ENCODE measurements at places on chromosomes 2 and 18. TPM values are rescaled to one million over a fixed set of nuclear protein-coding genes. Genes with fewer than 3 reads are reported as not detected.

LOXHD1 gene
- total RNA-seq: 2.7 TPM

ORMDL1 gene
- total RNA-seq: 92.0 TPM

MPP4 gene
- 1.8 TPM for total RNA-seq

KCNIP3 gene
- total RNA-seq: 2.6 TPM

SCYGR2 gene
- total RNA-seq: not detected

SULT1C2 gene
- not detected for total RNA-seq

LIPG gene
- 0.35 TPM for total RNA-seq

CRYGD gene
- not detected for total RNA-seq

AGXT gene
- total RNA-seq: 4.5 TPM

REEP1 gene
- total RNA-seq: 3.9 TPM

GALNT5 gene
- 0.70 TPM for total RNA-seq

GRCh38 chr18:76319366-76319765 lies 175.7 kb downstream of the ZNF516 start:
- H3K36me3 ChIP-seq: no peaks in the 10 kb centered on the region
- H3K27me3 ChIP-seq: no peaks in the 10 kb centered on the region
- H3K4me1 ChIP-seq: no peaks in the 10 kb centered on the region
- DNase-seq: no peak
- no peak overlapping the region for H3K4me3 ChIP-seq
- no peak overlapping the region for H3K27ac ChIP-seq

- DNase-seq: no peak
- no peak overlapping the region for H3K4me3 ChIP-seq
- no peaks in the 10 kb centered on the region for H3K27me3 ChIP-seq
- H3K4me1 ChIP-seq: no peaks in the 10 kb centered on the region
These were observed 245.1 kb downstream of the LRRTM1 start for GRCh38 chr2:80059447-80059846.

DNA sequence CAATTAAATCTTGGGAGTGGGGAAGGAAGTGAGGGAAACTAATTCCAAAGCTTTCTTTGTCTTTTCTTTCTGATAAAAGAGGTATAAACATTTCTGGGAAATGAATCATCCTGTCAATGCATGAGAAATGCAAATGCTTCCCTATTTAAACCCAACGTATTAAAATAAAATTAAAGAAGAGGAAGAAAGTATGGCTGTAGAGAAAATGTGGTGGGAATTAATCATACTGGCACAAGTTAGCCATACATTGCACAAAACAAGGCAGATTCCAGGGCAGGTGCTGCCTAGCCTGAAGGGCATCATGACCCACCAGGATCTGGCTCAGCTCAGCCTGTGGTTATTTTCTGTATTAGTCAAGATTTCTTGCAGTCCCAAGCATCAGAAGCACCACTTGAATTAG lies 338.0 kb downstream of the NYAP2 start:
- no peak overlapping the region for H3K4me3 ChIP-seq
- no peak overlapping the region for H3K27ac ChIP-seq
- no peaks in the 10 kb centered on the region for H3K36me3 ChIP-seq
- no peaks in the 10 kb centered on the region for H3K4me1 ChIP-seq
- no peaks in the 10 kb centered on the region for H3K27me3 ChIP-seq

DNA sequence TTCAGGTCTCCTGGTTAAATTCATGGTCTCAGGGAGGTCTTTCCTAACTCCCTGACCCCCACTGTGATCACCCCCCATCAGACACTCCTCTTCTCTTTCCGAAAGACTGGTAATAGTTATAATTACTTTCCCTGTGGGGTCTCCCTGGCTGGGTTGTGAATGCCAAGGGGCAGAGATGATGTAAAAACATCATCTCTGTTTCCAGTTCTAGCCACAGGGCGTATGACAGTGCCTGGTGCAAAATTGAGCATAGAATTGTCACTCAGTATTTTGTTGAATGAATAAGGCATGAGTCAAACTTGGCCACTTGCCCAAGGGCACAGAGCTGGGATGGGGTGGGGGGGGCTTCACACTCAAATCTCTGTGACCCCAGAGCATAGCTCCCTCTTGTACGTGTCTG lies 65.2 kb downstream of the LTBP1 start:
- no peaks in the 10 kb centered on the region for H3K4me1 ChIP-seq
- no peak overlapping the region for H3K27ac ChIP-seq
- DNase-seq: no peak
- no peak overlapping the region for H3K4me3 ChIP-seq
- H3K27me3 ChIP-seq: no peaks in the 10 kb centered on the region

- DNase-seq: no peak
- H3K4me1 ChIP-seq: no peaks in the 10 kb centered on the region
- H3K27me3 ChIP-seq: no peaks in the 10 kb centered on the region
These were observed 166.5 kb upstream of the SPOPL start for GRCh38 chr2:138335036-138335435.

GRCh38 chr2:177730792-177731191 lies 338.2 kb downstream of the AGPS start:
- H3K4me3 ChIP-seq: no peak overlapping the region
- H3K27me3 ChIP-seq: no peaks in the 10 kb centered on the region
- no peaks in the 10 kb centered on the region for H3K4me1 ChIP-seq
- H3K36me3 ChIP-seq: no peaks in the 10 kb centered on the region
- no peak overlapping the region for H3K27ac ChIP-seq

DNA sequence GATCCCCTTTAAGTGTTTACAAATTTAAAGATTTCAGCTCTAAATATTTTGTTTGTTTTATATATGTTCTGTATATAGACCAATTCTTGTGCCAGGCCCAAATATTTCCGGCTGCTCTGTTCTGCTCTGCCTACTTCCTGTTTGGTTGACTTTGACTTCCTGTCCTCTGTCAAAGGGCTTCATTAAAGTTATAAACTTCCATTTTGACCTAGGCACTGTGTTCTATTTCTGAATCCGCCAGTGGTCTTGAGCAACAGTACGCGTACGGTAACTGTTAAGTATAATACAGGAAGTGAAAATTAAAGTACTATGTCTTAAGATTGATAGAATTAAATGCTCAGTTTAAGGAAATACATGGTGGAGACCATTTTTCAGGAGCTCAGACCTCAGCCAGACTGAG lies 13.5 kb upstream of the REL start:
- no peak overlapping the region for H3K4me3 ChIP-seq
- H3K36me3 ChIP-seq: no peaks in the 10 kb centered on the region
- peaks cover 5% of the 10 kb centered on the region for H3K4me1 ChIP-seq
- H3K27me3 ChIP-seq: no peaks in the 10 kb centered on the region

- H3K4me1 ChIP-seq: no peaks in the 10 kb centered on the region
- DNase-seq: peak; percentile 42
- H3K27me3 ChIP-seq: no peaks in the 10 kb centered on the region
- no peak overlapping the region for H3K27ac ChIP-seq
- H3K36me3 ChIP-seq: no peaks in the 10 kb centered on the region
These were observed 185.4 kb downstream of the TFCP2L1 start for GRCh38 chr2:121099329-121100290.

DNA sequence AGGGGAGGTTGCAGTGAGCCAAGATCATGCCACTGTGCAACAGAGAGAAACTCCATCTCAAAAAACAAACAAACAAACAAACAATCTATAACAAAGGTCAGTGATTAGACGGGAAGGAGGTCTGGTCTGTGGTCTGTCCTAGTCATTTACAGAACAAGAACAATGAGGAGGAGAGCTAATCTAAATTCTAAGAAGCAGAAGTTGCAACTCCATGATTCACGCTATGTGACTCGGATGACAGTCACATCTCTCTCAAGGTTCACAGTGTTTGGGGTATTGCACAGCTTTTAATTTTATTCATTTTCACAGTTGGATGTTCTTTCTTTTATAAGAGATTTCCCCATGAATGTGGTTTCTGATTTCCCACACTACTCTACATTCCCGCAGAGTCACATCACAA lies 218.7 kb upstream of the PIEZO2 start:
- no peaks in the 10 kb centered on the region for H3K36me3 ChIP-seq
- no peak overlapping the region for H3K27ac ChIP-seq
- DNase-seq: no peak
- no peaks in the 10 kb centered on the region for H3K4me1 ChIP-seq
- H3K27me3 ChIP-seq: no peaks in the 10 kb centered on the region
- no peak overlapping the region for H3K4me3 ChIP-seq

- H3K27ac ChIP-seq: no peak overlapping the region
- no peak overlapping the region for H3K4me3 ChIP-seq
- peaks cover 11% of the 10 kb centered on the region for H3K27me3 ChIP-seq
- DNase-seq: no peak
- H3K4me1 ChIP-seq: no peaks in the 10 kb centered on the region
These were observed 7.8 kb upstream of the POMC start for GRCh38 chr2:25176138-25176537.

GRCh38 chr2:15189216-15189615 lies 371.9 kb downstream of the NBAS start:
- H3K27me3 ChIP-seq: no peaks in the 10 kb centered on the region
- no peaks in the 10 kb centered on the region for H3K4me1 ChIP-seq
- no peak for DNase-seq
- H3K4me3 ChIP-seq: no peak overlapping the region
- no peak overlapping the region for H3K27ac ChIP-seq

DNA sequence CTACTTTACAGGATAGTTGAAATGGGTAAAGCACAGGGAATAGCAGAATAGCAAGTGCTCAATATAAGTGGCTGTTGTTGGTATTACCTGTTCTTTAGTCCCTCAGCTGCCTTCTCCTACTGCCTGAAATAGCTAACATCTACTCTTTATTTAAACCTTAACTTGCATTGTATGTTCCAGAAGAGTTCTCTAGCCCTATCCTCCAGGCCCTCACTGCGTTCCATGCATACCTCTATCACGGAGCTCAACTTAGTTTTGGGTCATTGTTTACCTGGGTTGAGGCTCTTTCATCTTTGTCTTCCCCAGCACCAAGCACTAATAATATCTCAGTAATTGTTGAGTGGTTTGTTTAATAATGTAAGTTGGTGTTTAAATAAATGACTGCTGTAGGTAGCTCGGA lies 242.2 kb upstream of the FANCL start:
- no peak overlapping the region for H3K27ac ChIP-seq
- H3K4me3 ChIP-seq: no peak overlapping the region
- H3K4me1 ChIP-seq: no peaks in the 10 kb centered on the region

- H3K27me3 ChIP-seq: no peaks in the 10 kb centered on the region
- no peaks in the 10 kb centered on the region for H3K36me3 ChIP-seq
- no peak overlapping the region for H3K27ac ChIP-seq
- H3K4me1 ChIP-seq: no peaks in the 10 kb centered on the region
These were observed 54.6 kb upstream of the RASGRP3 start for GRCh38 chr2:33421820-33422219.

DNA sequence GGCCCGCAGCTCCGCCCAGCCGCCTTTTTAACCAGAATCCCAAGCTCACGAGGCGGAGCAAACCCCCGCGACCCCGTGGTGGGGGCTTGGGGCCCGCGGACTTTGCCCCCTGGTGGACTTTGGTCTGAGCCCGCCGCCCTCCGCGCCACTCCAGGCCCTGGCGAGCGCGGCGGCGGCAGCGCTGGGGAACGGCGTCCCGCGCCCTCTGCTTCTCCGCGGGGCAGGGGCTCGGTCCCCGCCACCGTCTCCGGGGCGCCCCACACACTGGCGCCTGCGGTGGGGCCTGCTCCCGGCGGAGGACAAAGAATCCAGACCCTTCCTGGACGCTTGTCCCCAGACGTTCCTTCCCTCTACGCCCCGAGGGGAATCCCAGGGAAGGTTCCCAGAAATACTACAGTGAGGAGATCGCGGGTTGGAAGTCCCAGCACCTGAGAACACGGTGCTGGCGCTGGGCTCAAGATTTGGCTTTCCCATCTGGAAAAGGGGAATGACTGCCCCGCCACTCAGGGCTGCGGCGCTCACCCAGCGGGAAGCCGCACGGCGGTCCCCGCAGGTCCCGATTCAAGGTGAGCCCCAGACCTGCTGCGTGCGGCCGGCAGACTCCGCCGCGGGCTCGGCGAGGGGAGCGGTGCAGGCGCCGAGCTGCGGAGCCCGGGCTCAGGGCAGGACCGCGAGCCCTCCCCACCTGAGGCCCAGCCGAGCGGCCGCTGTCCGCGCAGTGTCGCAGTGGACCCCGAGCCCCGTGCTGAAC lies at the start of gene HAAO:
TSS of gene HAAO (minus strand) at position 1 of the 751 bp plus-strand sequence. CDS start 47 bp downstream, outside the sequence.
- H3K4me1 ChIP-seq: peaks cover 4% of the 10 kb centered on the region
- peak; percentile 86 for DNase-seq
- H3K27me3 ChIP-seq: peaks cover 7% of the 10 kb centered on the region
- H3K27ac ChIP-seq: peak within 1 kb of the TSS; percentile 62

DNA sequence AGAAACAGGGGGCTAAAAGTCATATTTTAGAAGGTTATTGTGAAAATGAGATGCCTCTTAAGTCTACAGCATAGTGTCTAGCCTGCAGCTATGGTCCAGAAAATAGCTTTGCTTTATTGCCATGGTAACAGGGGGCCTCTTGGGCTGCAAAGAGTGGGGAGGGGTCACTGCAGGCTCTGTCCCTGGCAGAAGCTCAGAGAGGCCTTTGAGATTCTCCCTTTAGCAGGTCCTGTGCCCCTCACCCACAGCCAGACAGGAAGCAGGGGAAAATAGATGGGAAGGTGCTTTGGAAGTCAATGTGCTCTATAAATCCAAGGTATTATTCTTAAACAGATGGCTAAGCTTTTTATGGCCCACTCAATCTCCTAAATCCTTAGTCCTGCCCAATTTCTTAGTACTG lies 1021.3 kb upstream of the GYPC start:
- H3K36me3 ChIP-seq: no peaks in the 10 kb centered on the region
- H3K27me3 ChIP-seq: no peaks in the 10 kb centered on the region
- DNase-seq: no peak
- H3K27ac ChIP-seq: no peak overlapping the region

DNA sequence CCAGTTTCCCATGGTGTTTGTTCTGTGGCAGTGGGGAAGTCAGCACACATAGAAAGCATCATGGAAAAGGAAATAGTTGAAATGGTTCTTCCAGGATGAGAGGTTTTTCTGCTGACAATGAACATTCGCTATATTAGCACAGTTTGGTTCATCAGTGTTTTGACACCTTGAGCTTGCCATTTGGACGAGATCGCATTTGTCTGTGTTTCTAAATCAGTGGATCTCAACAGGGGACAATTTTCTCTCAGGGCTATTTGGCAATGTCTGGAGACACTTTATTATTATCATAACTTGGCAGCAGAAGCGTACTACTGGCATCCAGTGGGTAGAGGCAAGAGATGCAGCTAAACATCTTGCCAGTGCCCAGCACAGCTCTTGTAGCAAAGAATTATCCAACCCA lies 74.6 kb downstream of the CD8B2 start:
- H3K36me3 ChIP-seq: no peaks in the 10 kb centered on the region
- no peak for DNase-seq
- H3K27me3 ChIP-seq: peaks cover 6% of the 10 kb centered on the region
- H3K4me3 ChIP-seq: no peak overlapping the region
- H3K4me1 ChIP-seq: peaks cover 5% of the 10 kb centered on the region

- peak overlapping the region; percentile 99 for H3K27ac ChIP-seq
- H3K36me3 ChIP-seq: no peaks in the 10 kb centered on the region
- H3K27me3 ChIP-seq: no peaks in the 10 kb centered on the region
- DNase-seq: no peak
- H3K4me3 ChIP-seq: peak overlapping the region; percentile 85
These were observed 463 bp downstream of the SMC6 start for GRCh38 chr2:17752892-17753802.

DNA sequence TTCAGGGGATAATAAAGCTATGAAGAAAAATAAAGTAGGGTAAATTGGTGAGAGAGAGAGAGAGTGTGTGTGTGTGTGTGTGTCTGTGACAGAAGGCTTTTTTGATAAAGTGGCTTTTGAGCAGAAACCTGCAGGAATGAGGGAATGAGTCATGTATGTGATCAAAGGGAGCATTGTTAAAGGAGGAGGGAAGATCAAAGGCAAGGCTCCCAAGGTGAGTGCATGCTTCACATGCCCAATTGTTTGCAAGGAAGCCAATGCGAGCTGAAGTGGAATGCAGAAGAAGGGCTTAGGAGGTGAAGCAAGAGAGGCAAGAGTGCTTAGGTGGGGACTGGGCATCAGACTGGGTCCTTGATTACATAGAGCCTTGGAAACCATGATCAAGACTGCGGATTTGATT lies 96.8 kb downstream of the DNAH6 start:
- H3K4me1 ChIP-seq: no peaks in the 10 kb centered on the region
- no peak overlapping the region for H3K27ac ChIP-seq
- no peak overlapping the region for H3K4me3 ChIP-seq
- H3K27me3 ChIP-seq: no peaks in the 10 kb centered on the region
- DNase-seq: no peak
- no peaks in the 10 kb centered on the region for H3K36me3 ChIP-seq

Measured in spleen (tissue), 13 donors.